B cell (primary cell): ENCODE measurements at places on chromosomes 7 and 10. TPM values are rescaled to one million over a fixed set of nuclear protein-coding genes. Genes with fewer than 3 reads are reported as not detected.

DNA sequence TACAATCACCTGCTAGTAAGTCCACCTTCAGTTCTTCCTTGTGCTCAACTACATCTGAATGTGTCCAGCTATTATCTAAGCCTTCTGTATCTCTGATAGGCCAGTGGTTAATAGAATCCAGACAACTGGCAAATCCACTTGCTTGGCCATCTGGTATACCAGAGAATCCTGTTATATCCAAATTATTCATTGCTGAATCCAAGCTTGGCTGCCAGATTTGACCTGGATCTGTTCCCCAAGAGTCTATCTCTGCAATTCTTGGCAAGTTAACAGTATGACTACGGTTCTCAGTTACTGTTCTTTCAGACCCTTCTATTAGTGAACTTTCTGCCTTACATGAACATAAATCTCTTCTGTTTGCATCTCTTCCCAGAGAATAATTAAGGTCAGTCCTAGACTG lies 154.6 kb upstream of the TARP start:
- DNase-seq, result no peak

- DNase-seq, result no peak
Observed at GRCh38 chr10:66671562-66671961, 254.3 kb upstream of the LRRTM3 start.

GRCh38 chr7:105759670-105760550 lies 116.5 kb downstream of the ATXN7L1 start:
- DNase-seq, result peak; percentile 44

DNA sequence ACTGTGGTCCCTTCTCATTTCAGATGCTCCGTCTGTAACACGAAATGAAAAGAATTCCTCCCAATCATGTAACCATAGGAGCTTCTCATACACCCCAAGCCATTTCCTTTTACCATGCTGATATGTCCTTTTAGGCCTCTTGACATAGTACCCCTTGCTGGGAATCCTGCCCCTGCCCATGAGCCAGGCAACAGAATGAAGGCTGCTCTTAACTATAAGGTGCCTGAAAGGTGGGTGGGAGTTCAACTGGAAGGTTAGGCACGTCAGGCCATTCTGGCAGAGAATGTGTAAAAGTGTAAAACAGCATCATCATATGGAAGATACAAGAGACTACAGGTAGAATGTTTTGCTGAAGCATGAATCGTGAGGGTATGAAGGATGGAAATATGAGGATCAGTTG lies 22.5 kb downstream of the IL2RA start:
- no peak for DNase-seq

- no peak for DNase-seq
Observed at GRCh38 chr7:101218236-101219125, 516 bp downstream of the ZNHIT1 start.

DNA sequence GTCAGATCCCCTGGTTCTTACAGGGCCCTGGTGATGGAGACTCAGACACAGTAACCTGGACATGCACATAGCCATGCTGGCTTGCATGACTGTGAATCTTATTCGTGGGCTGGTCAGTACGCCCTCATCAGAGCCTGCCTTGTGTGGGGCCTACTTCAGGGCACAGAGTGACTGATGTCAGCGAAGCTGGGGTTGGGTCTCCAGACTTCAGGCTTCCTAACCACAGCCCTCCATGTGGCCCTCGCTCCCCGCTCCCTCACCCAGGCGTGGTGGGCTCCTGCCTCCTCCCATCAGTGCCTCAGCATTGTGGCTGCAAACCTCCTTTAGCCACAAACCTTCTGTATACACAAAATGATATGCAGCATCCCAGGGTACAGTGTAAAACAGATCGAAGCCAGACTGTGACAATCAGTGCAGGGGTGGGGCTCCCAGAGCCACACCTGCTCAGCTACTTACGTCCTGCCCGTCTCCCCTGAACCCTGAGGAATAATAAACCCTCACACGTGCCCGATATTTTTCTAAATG lies 7.1 kb upstream of the C10orf105 start:
- peak; percentile 31 for DNase-seq

- no peak for DNase-seq
Observed at GRCh38 chr10:128022261-128023196, 103.7 kb downstream of the MKI67 start.

DNA sequence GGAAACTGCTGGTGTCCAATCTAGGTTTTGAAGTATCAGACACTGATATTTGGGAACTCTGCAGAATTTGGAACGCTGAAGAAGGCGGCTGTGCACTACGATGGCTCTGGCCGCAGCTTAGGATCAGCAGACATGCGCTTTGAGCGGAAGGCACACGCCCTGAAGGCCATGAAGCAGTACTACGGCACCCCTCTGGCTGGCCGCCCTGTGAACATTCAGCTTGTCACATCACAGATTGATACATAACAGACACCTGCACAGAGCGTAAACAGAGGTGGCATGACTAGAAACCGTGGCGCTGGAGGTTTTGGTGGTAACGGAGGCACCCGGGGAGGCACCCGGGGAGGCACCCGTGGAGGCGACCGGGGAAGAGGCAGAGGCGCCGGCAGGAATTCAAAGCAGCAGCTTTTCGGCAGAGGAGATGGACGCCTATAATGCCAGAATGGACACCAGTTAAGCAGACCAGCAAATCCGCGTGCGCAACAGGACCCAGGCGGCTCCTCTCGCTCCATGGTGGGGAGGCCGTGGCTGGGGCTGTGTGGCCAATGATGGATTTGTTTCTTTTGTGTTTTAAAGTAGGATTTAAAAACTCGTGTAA lies 22.2 kb upstream of the CCL24 start:
- DNase-seq, result no peak

DNA sequence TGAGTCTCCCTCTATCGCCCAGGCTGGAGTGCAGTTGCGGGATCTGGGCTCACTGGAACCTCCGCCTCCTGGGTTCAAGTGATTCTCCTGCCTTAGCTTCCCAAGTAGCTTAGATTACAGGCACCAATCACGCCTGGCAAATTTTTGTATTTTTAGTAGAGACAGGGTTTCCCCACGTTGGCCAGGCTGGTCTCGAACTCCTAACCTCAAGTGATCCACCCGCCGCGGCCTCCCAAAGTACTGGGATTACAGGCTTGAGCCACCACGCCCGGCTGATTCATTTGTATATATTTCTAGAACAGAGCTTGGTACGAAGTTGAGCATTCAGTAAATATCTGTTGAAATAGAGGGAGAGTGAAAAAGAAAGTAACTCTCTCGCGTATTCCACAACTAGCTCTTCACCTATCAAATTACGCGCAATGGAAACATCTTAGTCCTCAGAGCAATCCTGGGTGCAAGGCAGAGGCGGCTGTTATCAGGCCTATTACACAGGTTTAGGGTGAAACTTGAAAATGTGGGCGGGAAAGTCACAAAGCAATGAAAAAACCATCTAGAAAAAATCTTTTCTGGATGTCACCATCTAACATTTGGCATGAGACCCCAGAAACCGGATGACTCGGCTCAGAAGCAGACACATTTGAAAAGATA lies 707 bp upstream of the GHITM start:
- DNase-seq, result no peak

DNA sequence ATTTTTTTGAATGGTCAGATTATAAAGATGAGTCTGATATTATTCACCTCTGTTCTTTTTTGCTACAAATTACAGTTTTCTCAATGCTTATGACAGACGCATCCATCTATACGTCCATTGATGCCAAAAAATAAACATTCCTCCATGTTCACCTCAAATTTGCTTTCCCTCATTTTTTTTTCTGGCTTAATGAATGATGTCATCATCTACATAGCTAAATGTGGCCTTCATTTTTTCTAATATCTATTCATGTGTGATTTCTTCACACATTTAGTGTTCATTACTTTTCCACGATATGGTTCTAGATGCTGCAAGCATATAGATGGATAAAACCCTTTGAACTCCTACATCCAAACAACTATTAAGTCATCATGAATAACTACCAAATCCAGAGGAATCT lies 163.1 kb downstream of the MAGI2 start:
- no peak for DNase-seq

- peak; percentile 47 for DNase-seq
Observed at GRCh38 chr7:102321351-102322201, 34.7 kb downstream of the SPDYE6 start.

GRCh38 chr7:149196151-149196704 lies 882 bp downstream of the ZNF282 start:
- no peak for DNase-seq

DNA sequence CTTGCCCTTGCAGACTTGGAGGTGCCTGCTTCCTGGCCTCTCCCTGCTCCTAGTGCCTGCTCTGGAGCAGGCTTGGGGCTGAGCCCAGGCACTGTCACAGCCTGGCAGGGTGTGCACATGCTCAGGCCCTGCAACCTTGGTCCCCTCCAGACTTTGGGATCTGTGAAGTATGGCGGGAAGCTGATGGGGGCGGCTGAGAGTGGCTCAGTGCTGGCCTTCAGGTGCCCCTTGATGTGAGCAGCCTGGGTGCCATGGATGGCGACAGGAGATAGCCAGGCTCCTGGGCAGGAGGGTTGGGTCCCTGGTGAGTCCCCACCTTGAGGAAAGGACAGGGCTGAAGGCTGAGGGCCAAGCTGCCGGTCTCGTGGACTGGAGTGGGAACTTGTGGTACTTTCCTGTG lies 700.4 kb upstream of the KCND2 start:
- DNase-seq, result no peak

DNA sequence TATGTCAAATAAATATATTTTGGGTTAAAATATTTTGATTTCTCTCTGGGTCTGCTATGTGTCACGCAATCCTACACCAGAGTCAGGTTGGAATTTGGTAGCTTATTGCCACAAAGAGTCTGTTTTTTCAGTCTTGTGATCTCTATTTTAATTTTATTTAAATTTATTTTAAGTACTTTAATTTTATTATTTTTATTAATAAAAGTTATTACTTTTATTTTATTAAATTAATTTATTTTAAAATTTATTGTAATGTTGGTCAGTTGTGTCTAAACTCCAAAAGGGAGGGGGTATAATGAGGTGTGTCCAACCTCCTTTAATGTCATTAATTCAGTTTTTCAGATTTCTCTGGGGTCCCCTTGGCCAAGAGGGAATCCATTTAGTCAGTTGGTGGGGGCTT lies 42.8 kb upstream of the RAB18 start:
- no peak for DNase-seq

DNA sequence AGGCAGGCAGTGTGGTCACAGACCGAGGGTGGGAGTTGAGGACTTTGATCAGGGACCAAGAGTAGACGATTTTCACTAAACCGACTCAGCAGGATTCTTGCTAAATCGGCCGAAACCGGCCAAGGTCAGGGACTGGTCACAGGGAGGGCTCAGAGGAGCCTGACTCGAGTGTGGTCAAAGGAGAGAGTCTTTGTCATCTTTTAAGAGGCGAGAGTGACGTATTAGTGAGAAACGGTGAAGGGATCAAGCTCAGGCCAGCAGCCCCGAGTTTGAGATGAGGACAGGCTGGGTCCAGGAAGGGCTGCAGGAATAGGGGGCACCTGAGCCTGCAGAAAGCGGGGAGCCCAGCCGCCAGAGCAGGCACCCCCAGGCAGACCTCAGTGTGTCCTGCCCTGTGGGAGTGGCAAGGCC lies 41.6 kb upstream of the FAM20C start:
- DNase-seq, result peak; percentile 26

PDZD7 gene
- 0.69 and 0.85 TPM in 2 replicates for total RNA-seq

MLXIPL gene
- not detected in 2 replicates for total RNA-seq

LRRC61 gene
- 12.8 and 15.5 TPM in 2 replicates for total RNA-seq

CLRN3 gene
- not detected in 2 replicates for total RNA-seq

CALN1 gene
- not detected in 2 replicates for total RNA-seq

NDUFB8 gene
- 131 and 143 TPM in 2 replicates for total RNA-seq

CPA1 gene
- total RNA-seq, result not detected in 2 replicates

CNPY1 gene
- not detected in 2 replicates for total RNA-seq

UBE2D1 gene
- 12.6 and 13.5 TPM in 2 replicates for total RNA-seq

TFPI2 gene
- total RNA-seq, result 0.12 and 0.96 TPM in 2 replicates

PPP1R17 gene
- total RNA-seq, result 0.20 TPM in 1 of 2 replicates, not detected in the other
